ENCODE measurements at places on chromosomes 4 and X.

DNA sequence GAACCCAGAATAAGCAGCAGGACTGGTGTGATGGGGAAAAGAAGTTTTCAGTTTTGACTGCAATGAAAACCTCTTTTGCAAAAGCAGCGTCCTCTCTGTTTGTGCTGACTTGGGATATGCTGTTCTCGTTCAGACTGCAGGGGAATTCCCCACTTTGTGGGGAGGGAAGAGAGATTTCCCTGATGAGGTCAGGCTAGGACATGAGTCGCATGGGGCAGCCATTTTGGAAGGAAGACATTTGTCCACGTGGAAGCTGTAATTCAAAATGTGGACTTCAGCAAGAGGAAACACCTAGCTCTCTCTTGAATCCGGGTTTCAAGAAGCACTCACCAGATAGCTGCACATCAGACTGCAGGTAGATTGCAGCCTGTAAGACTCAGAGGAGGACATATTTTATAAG, 39.3 kb downstream of the ING2 start:
- DNase-seq, result no peak

GRCh38 chr4:146333187-146333894, 119.0 kb downstream of the REELD1 start:
- DNase-seq, result no peak

DNA sequence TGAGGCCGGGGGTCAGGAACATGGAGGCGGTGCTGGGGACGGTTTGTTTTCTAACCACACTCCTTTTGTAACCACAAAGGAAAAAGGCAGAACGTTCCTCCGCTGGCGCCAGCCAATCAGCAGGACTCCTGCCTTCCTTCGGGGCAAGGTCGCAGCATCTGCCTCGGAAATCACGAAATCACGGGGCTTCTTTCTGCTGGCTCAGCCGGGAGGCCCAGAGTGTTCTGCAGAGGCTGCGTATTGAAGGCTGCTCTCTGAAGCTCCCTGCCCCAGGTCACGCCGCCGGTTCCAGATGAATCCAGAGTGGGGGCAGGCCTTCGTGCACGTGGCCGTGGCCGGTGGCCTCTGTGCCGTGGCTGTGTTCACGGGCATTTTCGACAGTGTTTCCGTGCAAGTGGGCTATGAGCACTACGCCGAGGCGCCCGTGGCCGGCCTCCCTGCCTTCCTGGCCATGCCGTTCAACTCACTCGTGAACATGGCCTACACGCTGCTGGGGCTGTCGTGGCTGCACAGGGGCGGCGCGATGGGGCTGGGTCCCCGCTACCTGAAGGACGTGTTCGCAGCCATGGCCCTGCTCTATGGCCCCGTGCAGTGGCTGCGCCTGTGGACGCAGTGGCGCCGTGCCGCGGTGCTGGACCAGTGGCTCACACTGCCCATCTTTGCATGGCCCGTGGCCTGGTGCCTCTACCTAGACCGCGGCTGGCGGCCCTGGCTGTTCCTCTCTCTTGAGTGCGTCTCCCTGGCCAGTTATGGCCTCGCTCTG, 9.4 kb downstream of the TMEM187 start:
- DNase-seq, result peak; percentile 59

GRCh38 chr4:103171006-103171405, 27.1 kb downstream of the CENPE start:
- no peak for DNase-seq

DNA sequence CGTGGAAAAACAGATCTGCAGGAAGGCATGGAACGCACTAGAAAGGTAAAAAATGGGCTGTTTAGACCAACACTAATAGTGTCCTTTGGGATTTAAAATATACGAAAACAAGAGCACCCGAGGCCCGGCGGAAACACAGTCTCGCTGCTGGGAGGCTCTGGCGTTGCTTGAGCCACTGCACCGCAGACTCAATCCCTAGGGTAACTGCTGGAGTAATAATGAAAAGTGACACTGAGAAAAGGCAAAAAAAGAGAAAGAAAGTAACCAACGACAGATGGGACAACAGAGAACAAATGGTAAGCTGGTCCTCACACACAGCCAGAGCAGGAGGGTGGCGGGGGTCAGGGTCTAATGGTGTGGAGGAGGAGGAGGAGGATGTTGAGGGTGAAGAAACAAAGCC, 15.4 kb downstream of the IRAK1 start:
- no peak for DNase-seq

DNA sequence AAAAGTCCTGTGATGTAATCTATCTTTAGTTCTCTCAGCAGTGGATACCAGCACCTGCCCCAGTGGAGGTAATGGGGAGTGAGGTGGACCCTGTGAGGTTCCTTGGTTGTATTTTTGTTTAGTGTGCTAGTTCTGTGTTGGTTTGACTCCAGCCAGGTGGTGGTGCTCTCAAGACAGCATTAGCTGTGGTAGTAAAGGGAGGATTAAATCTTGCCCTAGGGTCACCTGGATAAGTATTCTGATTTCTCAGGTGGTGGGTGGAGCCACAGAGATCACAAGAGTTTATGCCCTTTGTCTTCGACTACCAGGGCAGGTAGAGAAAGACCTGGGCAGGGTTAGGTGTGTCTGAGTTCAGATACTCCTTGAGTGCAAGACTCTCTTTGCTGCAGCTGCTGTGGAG, 176.3 kb upstream of the EDA2R start:
- no peak for DNase-seq

All from activated CD4-positive, alpha-beta T cell treated with anti-CD3 and anti-CD28 coated beads, Interleukin-2, amount 50 U/mL, for 1 hour (primary cell).